ENCODE measurements at places on chromosomes 6 and 20.
A peak's percentile ranks its signal among the peaks of the same experiment; 100 is the strongest.

DNA sequence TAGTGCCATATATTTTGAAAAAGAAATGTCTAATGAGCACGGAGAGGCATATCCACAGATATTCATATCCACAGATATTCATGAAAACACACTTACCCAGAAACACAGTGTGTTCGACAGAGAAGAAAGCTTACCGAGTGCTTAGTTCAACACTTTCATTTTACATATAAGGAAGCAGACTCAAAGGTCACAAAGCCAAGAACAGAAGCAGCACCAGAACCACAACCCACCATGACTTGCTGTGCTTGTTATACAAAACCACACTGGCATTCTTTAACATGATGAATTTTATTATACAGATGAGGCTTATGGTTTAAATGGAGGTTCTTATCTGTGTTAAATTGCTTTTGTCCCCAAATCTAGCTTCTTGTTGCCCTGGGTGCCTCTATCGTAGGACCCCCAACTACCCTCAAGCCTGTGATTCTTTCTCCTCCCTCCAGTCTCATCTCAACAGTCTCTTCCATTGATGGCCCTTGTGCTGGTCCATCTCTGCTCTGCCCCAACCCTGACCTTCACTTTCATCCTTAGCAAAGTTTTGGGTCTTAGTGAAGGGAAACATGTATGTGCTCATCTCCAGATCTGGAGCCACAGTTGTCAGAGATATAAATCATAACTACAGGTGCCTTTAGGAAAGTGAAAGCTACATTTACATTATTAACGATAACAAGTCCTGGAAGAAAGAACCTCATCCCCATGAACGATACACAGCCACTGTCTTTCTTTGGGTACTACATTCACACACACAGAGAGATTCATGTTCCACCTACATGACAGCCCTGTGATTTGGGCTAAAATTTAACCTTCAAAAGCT lies 40.0 kb downstream of the SF3B5 start:
- no peak for DNase-seq

DNA sequence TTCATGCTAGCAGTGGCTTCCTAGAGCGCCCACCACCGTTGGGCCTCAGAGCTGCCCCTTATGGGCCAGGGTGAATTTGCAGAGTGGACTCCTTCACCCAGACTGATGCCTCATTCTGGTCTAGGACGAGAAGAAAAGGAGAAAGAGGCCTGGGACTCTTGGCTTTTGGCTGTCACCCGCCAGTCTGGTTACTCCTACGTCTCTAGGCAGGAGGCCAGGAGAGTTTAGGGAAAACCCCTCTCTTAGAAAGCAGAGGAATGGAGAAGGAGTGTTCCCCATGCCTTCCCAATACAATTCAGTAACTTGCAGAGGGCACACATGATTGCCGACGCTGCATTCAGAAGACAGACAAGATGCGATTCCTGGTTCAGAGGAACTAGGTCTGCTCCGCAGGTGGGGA lies 70.1 kb downstream of the CDC5L start:
- DNase-seq: no peak

DNA sequence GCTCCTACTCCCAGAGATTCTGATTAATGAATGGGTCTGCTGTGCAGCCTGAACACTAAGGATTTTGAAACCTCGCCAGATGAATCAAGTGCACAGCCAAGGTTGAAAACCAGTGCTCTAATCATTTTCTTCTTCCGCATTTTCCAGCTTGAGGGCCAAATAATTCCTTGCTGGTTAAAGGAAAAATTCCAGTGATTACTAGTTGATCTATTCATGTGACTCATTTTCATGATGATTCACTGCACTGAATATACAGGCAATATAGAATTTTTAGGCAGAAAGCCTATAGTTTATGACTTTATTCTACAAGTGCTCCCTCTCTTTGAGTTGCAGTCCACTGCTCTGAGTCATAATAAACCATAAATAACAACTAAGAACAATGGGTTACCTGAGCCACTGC lies 80.6 kb upstream of the PROKR2 start:
- no peak for DNase-seq

GRCh38 chr6:138403324-138403800 lies 661 bp upstream of the HEBP2 start:
- DNase-seq: no peak

- DNase-seq: no peak
These were observed 44.3 kb downstream of the CPXM1 start for GRCh38 chr20:2756056-2756611.

DNA sequence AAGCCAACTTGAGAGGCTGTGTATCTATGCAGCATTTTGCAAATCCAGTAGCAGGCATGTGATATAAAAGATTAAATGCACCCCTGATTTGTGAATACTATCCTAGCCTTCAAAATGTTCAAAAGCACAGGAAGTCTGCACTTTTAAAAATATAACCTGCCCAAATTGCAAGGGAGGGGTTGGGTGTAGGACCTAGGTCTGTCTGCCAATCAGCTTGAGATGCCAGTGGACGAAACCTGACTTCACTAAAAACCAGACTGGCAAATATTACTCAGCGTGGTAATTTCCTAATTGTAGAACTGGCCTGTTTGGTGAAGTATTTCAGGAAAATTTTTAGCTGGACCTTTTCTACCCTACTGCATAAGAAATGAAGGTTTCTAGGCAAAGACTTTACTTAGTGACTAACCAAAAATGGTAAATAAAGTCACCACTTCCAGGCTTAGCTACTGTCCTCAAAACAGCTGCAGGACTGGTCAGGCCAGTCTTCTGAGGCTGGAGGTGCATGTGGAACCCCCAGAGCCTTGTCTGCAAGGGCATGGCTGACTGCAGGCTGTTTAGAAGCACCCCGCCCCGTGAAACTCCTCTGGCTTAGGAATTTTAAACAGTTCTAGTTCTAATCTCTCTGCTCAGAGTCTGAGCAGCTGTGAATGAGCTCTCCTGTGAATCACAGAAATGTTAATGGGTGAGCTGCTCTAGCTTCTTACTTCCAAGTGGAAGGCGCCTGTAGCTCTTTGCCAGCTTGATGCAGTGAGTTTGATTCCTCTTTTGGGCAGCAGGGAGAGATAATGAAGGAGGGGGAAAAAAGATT lies 104.4 kb upstream of the ESR1 start:
- DNase-seq: no peak

- DNase-seq: no peak
These were observed 115.0 kb downstream of the PDSS2 start for GRCh38 chr6:107344383-107344782.

DNA sequence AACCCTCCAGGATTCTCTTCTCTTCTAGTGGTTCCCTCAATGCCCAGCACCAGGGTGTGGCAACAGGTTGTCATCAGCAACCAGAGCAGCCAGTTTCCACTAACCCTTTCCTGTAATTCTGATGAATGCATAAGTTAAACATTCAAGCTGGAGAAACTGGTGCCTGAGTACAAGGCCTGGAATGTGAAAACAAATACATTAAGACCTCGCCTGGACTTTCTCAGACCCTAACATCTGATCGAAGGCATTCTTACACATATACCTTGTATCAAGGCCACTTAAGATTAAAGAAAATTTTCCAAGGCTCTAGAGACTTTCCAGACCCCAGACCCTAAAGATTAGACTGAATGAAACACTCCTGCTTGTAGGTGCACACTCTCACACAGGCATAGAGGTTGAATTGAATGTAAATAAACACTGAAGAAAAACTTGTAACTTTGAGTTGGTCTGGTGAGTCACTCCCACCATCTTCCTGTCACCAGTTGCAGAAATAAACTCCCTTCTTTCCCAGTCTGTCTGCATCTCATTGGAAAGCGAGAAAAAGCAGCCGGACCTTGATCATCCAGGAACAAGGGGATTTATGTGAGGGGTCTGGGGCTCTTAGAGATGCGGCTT lies 9.0 kb downstream of the LRP11 start:
- no peak for DNase-seq

- DNase-seq: no peak
These were observed 7.8 kb downstream of the E2F3 start for GRCh38 chr6:20409427-20409971.

DNA sequence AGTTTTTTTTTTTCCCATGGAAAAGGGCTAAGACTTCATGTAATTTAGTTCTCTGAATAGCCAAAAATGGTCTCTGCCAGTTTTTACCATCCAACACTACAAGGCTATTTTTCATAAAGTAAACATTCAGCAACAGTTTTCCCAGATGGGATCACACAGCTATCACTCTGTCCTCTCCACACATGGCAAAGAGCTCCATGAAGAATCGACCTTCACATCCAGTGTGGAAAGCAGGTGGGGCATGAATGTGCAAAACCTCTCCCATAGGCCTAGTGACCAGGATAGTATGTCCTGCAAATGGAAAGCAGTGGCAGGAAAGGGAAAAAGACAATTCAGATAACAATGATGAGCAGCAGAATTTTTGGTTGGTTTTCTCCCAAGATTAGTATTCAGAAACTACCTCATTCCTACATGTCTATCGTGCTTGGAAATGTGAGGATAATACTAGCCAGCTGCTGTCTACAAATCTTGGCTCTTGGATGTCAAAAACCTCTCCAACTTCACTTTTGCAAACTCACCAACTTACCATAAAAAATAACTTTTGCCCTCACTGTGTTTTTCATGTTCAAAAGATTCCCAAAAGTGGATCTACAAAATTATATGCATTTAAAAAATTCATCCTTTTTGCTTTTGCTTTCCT lies 159.7 kb upstream of the MCHR2 start:
- DNase-seq: no peak

GRCh38 chr6:26473758-26474438 lies 16.1 kb downstream of the BTN2A1 start:
- DNase-seq: peak; percentile 73

- DNase-seq: no peak
These were observed 279.7 kb downstream of the KIF16B start for GRCh38 chr20:16293590-16293989.

DNA sequence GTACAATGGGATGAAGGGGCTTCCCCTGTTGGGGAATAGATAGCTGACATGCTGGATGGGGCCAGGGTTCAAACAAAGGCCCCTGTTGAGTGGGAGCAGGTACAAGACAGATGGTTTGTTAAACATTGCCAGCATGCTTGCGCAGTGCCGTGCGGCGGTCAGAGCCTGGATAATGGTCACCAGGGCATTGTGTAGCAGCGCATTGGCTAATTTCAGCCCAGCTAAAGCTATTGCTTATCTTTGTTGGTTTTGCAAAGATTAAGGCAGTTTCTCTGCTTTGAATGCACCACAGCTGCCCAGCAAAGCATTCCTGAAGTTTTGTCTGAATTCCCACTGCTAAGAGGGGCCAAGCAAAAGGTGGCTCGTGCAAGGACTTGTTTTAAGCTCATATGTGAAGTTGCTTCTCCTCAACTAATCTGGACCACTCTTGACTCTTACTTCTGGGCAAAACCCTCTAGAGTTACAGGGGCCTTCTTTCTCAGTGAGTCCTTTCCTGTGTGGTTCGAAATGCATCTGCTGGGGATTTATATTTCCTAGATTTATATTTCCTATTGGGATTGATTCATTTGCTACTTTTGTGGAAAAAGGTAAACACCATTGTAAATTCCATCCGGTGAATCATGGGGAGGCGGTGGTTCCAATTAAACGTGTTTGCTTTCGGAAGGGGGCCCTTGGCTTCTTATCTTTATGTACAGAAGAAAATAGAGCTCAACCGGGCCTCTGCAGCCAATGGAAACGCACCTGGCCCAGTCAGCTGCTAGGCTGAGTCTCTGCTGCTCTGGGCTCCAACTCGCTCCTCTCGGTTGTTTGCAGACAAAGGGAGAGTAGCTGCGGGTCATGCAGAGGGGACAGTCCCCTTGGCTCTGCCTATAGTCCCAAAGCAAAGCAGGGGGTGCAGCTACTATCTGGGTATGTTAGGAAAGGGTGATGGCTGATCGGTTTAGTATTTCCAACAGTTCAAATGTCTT lies 72.1 kb downstream of the FOXA2 start:
- DNase-seq: no peak
